ENCODE measurements at places on chromosomes 4 and X.

GRCh38 chr4:52244103-52244775, 193.1 kb downstream of the SPATA18 start:
- no peak for DNase-seq

DNA sequence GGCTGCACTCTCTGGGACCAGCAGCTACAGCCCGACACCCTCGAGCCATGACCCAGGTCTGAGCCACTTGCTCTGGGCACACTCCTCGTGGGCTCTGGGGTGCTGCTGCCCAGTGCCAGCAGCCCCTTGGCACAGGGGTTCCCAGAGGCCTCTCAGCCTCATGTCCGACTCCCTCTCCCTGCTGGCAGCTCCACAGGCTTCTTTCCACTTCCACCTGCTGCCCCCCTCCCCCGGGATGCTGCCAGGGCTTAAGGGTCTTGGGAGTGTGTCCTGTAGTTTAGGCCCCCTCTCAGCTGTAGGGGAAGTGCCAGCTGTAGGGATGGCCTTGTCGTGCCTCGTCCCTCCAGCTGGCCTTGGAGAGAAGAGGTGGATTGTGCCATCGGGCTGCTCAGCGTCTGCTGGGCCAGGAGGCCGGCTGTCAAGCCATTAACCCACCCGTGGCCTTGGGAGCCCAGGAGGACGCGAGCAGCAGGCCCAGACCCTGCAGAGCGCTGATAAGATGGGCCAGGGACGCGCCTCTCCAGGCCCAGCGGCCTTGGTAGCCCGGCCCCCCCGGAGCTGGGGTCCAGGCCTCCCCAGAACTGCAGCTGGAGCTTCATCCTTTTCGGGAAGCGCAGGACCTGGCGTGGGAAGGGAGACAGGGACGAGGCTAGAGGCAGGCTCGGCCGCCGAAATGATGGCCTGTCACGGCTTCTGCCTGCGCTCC, 1.0 kb upstream of the USP27X start:
- DNase-seq, result no peak

DNA sequence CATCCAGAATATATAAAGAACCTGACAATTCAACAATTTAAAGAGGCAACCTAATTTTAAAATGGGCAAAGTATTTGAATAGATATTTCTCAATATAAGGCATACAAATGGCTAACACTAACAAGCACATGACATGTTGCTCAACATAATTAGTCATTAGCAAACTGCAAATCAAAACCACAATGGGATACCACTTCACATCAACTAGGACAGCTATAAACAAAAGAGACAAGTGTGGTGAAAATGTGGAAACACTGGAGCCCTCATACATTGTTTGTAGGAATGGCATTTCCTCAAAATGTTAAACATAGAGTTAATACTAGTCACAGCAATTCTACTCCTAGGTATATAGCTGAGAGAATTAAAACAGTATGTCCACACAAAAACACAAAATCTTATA, 96.7 kb downstream of the CORIN start:
- DNase-seq, result no peak

GRCh38 chr4:6463311-6464289, 8.8 kb downstream of the PPP2R2C start:
- no peak for DNase-seq

- no peak for DNase-seq
Observed at GRCh38 chr4:150960818-150961217, 54.3 kb downstream of the LRBA start.

Data from stimulated activated CD8-positive, alpha-beta memory T cell treated with anti-CD3 and anti-CD28 coated beads, Interleukin-12 subunit alpha, Interleukin-12 subunit beta, amount 100 ng/mL, for 1 hour (primary cell).